Bronchial epithelial cell (primary cell): ENCODE measurements at places on chromosomes 7 and 10.
A peak's percentile ranks its signal among the peaks of the same experiment; 100 is the strongest.

DNA sequence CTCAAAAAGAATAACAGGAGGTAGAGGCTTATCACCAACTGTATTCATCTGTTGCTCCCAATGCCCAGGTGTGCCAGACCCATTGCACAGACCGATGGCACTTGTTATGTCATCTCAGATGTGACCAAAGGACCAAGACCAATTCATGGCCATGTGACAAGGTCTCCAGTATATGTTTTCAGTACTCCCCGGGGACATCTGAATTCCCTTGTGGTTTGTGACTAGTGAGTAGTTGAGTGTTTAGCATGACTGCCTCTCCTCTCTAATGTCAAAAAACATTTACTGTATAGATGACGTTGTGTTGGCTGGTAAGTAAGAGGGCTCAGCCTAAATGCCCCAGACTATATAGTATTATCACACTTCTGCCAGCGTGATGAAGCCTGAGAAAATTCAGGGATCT, 202.1 kb upstream of the SMIM30 start:
- no peak for DNase-seq

- no peak for DNase-seq
Observed at GRCh38 chr10:50416181-50416824, 165.0 kb upstream of the ASAH2 start.

GRCh38 chr7:7564323-7564780, 2.3 kb upstream of the MIOS start:
- DNase-seq: peak; percentile 96

DNA sequence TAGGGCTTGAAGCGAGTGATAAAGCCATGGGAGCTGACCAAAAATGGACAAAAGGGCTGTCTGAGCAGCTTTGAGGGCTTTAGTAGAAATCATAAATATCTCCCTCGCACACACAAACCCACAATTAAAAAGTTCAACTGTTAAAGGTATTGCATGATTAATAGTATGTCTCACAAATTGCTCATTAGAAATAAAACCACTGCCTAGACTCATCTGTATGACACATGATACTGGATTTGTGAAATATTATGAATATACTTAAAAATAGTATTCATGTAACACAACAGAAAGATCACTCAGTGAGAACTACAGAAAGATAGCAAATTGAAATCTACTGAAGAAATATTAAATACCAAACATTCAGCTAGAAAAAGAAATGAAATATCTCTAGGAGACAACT, 11.9 kb upstream of the PTPN12 start:
- peak; percentile 88 for DNase-seq

GRCh38 chr7:2051707-2052656, 180.8 kb downstream of the MAD1L1 start:
- no peak for DNase-seq

- no peak for DNase-seq
Observed at GRCh38 chr10:94496010-94496409, 49.6 kb upstream of the HELLS start.

- DNase-seq: peak; percentile 36
Observed at GRCh38 chr7:43482679-43483252, 100.1 kb upstream of the STK17A start.

- no peak for DNase-seq
Observed at GRCh38 chr7:78528964-78529363, 730.4 kb downstream of the PHTF2 start.

- DNase-seq: no peak
Observed at GRCh38 chr10:123717336-123717735, 51.2 kb downstream of the GPR26 start.

DNA sequence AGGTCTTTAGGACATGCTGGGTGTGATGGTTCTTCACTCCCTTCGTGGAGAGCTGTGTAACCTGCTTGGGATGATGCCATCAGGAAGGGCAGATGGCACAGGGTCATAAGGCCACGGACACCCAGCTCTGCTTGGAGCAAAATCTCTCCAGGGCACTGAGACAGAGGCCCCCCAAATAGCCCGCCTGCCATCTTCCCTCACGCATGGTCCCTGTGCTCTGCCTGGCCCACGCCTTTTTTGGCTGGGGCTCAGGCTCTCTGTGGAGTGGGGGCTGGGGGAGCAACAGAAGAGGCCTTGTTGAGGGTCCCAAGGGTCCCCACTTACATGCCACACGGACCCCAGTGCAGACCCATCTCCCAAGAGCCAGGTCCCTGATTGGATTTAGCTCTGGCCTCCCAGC, 93.3 kb upstream of the RET start:
- DNase-seq: no peak

DNA sequence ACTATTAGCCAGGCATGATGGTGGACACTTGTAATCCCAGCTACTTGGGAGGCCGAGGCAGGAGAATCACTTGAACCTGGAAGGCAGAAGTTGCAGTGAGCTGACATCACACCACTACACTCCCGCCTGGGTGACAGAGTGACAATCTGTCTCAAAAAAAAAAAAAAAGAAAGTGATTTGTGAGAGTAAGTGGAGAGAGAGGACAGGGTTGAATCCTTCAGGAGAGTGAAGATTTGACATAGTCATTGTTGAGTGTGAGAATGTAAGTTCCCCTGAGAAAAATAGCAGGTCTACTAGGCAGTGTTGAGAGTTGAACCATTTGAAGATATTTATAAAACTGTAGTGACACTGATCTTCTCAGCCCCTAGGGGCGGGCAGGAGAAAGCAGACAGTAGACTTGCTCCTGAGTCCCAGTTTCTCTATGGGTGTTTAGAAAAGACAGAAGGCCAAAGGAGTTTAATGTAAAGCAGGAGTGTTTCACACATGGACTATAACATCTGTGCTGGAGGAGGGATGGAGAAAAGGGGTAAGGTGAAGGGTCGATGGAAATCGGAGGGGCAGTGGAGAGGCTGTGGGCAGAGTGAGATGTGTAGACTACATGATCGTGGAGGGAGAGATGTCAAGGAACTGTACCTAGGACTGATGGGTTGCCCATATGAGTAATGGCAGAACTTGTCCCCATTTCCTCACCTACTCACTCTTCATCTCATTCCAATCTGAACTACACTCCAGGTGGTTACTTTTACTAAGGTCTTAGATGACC, 13.7 kb upstream of the LAMB4 start:
- DNase-seq: no peak

GRCh38 chr7:66950311-66950710, 29.3 kb downstream of the TMEM248 start:
- DNase-seq: no peak

DNA sequence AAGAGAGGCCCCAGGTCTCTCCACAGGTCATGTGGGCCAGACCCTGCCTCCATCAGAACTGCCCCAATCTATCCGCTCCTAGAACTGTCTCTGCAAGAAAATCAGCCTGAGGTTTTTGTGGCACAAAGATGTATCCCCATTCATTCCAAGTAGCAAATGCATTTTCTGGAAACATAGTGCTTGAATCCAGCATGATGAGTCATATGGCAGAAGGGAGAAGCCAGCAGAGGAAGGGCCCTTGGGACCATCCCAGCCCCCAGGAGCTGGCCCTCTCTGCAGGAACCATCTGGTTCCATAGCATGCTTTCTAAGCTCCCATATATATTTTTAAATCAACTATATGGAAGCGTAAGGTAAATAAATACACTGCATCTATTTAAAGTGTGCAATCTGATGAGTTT, 563.2 kb downstream of the GALNT17 start:
- DNase-seq: no peak

GRCh38 chr7:153188161-153188560, 428.6 kb downstream of the ACTR3B start:
- DNase-seq: no peak

DNA sequence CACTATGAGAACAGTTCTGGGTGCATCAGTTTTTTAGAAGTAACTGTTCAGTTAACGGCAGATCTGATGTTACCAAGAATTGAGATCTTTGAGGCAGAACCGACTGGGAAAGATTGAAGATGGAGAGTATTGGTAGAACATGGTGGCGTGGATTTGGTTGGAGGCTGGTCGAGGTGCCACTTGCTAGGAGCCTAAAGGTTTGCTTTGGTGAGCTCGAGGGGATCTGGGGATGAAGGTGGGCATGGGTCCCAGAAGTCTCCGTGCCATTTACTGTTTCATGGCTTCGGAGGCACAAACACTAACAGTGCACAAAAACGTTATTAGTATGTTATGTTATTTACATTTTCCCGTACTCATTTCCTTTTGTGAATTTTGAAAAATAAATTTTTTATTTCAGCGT, 81.4 kb downstream of the ADCY1 start:
- DNase-seq: no peak

- no peak for DNase-seq
Observed at GRCh38 chr10:133141958-133142340, 18.1 kb upstream of the KNDC1 start.

DNA sequence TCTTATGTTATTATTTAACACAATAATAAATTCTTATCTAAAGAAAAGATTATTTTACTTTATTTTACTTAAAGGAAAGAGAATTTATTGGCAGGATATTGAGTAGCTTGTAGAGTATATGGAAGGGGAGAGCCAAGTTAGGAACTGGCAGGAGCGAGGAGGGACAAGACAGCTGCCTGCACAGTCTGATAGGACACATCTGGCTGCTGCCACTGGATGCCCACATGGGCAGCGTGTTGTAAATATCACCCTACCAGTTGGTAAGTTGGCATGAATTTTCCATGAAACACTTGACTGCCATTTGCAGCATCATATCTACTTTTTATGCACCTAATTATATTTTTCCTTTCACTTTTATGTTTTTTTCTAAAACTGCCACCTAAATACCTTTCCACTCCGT, 19.6 kb downstream of the SRI start:
- DNase-seq: no peak
